Activated CD8-positive, alpha-beta T cell treated with anti-CD3 and anti-CD28 coated beads, Interleukin-2, amount 10 ng/mL, durations not matched to agents 7 days and 5 days (primary cell): ENCODE measurements at places on chromosomes 6 and 20.
A peak's percentile ranks its signal among the peaks of the same experiment; 100 is the strongest.

GRCh38 chr6:146422789-146423375 lies 120.8 kb upstream of the RAB32 start:
- no peak for DNase-seq

- DNase-seq = no peak
Measured at GRCh38 chr20:62766716-62767115, 29.6 kb upstream of the MRGBP start.

GRCh38 chr20:56631990-56632327 lies 2.9 kb downstream of the TFAP2C start:
- DNase-seq = no peak

DNA sequence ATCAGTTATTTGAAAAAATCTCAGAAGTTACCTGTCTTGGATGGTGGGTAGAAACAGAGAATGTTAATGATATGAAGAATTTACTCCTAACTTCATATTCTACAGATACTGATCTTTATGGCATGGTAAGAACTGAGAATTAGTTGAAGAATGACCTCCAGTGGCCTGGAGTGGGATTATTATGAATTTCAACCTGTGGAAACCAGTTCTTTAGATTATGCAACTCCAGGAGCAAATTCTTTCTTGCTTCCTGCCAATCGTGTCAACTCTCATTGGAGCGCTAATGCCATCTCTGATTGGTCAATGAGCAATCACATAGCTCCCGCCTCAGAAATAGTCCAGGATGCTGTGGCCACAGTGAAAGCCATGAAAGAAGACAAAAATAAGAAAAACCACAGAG lies 40.6 kb downstream of the LYRM2 start:
- peak; percentile 26 for DNase-seq

GRCh38 chr20:25739615-25740320 lies 43.1 kb upstream of the ZNF337 start:
- DNase-seq = no peak

DNA sequence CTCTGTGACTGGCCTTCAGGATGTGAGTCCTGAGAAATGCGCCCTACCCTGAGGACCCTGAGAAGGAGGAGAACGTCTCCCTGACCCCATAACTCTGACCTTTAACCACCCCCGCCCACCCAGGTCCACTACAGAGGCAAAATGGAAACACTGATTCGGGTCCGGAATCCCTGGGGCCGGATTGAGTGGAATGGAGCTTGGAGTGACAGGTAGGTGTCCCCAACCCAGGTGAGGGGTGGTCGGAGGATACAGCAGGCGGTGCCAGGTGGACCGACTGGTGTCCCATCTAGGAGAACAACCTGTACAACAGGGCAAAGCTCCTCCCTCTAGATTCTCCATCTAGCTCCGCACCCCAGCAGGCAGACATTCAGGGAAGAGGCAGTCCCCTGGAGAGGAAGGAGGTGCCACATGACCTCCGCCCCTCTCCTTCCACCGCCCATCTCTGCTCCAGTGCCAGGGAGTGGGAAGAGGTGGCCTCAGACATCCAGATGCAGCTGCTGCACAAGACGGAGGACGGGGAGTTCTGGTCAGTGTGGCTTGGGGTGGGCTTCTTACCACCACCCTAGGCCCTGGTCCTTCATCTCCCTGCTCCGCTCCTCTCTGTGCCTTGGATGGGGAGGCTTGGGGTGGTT lies 17.6 kb downstream of the CAPN11 start:
- DNase-seq = no peak

- peak; percentile 25 for DNase-seq
Measured at GRCh38 chr20:45782890-45783289, 8.8 kb downstream of the WFDC3 start.

DNA sequence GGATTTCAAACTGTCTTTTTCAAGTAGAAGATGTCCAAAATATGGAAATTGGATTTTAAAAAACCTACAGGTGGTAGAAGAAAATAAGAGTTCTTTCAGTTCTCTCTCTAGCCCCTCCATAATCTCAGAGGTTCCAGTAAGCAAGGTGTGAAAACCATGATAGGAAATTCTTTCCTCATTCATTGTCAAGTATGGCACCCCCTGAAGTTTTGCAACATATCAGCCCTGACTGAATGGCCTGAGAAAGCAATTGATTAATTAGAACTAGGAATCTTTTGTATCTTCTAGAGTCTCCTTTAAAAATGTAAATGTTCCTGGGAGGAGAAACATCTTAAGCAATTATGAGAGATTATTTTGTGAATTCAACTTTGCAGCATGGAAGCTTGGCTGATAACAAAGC lies 198.7 kb upstream of the STXBP5 start:
- DNase-seq = no peak

DNA sequence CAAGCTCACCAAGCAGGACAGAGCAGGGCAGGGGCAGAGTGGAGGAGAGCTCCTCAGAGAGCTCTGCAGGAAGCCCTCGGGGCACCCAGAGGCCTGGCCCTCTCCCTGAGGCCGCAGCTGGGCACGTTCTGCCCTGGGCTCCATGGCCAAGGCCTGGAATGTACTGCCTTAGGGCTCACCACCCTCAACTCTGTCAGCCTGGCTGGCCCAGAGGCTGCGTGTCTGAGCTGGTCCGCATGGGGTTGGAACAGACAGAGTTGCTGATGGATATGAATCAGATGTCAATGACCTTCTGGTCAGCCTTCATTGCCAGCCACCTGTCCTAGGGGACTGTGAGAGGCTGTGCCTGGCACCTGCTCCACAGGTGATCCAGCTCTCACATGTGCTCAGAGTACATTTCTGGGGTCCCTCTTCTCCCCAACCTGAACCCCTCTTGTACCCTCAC lies 33.2 kb upstream of the PCMTD2 start:
- DNase-seq = no peak

- DNase-seq = no peak
Measured at GRCh38 chr20:5719861-5720403, 30.3 kb upstream of the SHLD1 start.

GRCh38 chr20:52953020-52953419 lies 19.1 kb upstream of the TSHZ2 start:
- DNase-seq = no peak

DNA sequence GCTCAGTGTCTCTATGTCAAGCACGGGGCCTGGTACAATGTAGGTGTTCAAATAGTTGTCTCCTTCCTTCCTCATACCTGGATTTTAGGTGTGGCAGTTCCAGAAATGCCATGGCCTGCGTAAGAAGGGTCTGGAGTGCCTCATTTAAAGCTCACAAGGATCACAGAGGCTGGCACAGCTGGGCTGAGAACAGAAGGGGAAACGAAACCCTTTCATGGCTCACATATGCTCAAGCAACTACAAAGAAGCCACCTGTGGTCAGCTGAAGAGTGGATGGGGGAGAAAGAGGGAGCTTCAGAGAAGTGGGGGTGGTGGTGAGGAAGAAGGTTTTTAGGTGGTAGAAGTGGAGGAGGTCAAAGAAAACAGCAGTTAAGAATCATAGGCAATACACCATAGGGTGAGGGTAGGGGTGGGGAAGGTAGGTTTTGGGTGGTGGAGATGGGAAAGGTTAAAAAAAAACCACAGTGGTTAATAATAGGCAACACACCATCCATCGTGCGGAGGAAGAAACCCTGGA lies 17.0 kb upstream of the TOP1 start:
- peak; percentile 77 for DNase-seq

DNA sequence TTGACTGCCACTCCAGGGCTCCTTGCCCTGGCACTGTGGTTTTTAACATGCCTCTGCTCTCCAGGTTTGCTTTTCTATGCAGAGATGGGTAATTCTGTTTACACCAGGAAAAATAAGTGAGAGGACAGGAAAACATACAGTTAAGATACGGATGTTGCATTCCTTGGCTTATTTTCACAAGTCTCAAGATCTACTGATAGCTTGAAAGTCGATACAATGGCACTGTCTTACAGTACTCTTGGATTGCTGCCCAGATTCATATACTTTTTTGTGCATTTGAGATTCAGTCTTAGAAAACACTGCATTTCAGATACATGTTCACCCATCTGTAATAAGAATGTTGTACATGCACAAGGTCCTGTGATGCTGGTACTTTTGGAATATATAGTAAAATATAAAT lies 159.6 kb upstream of the FLRT3 start:
- no peak for DNase-seq

DNA sequence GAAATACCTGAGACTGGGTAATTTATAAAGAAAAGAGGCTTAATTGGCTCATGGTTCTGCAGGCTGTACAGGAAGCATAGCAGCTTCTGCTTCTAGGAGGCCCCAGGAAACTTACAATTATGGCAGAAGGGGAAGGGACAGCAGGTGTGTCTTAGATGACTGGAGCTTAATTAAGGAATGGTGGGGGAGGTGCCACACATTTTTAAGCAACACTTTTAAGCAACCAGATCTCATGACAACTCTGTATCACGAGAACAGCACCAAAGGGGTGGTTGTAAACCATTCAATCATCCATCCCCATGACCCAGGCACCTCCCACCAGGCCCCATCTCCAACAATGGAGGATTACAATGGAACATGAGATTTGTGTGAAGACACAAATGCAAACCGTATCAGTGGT lies 26.9 kb downstream of the FIG4 start:
- DNase-seq = no peak

- no peak for DNase-seq
Measured at GRCh38 chr20:24797113-24797512, 152.0 kb upstream of the CST7 start.

DNA sequence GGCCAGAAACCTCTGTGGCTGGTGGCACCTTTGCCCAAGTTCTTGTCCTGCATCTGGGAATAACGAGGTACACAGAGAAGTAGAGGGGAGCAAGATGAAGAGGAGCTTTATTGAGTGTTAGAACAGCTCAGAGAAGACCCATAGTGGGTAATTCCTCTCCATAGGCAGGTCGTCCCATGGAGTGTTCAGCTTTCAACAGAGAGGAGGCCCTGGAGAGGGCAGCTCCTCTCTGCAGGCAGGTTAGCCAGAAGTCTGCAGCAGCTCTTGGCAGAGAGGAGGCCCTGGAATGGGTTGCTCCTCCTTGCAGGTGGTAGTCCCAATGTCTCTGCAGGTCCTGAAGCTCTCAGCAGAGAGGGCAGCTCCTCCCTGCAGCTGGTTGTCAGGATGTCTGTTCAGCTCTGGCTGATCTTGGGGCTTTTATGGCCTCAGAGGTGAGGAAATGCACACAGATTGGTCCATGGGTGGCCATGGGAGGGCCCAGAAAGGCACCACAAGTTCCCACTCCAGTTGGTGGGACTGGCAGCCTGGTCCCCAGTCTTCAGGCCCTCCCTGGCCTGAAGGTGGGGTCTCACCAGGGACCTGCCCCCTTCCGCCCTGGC lies 89.0 kb downstream of the IPCEF1 start:
- DNase-seq = no peak
